ENCODE measurements at places on chromosomes 1 and 21.
A peak's percentile ranks its signal among the peaks of the same experiment; 100 is the strongest.

GRCh38 chr1:51926171-51926812, 47.8 kb upstream of the NRDC start:
- DNase-seq, result no peak

- DNase-seq, result no peak
Measured at GRCh38 chr1:157142765-157143423, 4.7 kb upstream of the ETV3 start.

GRCh38 chr1:43484367-43484766, 30.6 kb upstream of the HYI start:
- DNase-seq, result no peak

GRCh38 chr1:108000184-108000583, 35.2 kb upstream of the VAV3 start:
- DNase-seq, result no peak

DNA sequence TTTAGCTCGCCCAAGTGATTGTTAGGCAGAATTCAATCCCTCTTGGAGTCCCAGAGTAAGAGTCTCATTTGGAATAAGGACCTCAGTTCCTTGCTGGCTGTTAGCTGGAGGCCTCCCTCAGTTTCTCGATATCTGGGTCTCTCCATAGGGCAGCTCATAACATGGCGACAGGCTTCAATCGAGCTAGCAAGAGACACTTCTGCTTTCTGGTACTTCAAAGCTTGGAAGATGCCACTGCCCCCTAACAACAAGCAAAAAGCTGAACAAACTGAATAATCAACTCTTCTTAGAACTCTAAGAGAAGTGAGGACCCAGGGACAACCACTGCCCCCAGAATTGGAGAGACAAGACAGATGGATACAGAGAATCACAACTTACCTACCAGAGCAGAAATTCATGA, 86.2 kb downstream of the TEX35 start:
- DNase-seq, result no peak

DNA sequence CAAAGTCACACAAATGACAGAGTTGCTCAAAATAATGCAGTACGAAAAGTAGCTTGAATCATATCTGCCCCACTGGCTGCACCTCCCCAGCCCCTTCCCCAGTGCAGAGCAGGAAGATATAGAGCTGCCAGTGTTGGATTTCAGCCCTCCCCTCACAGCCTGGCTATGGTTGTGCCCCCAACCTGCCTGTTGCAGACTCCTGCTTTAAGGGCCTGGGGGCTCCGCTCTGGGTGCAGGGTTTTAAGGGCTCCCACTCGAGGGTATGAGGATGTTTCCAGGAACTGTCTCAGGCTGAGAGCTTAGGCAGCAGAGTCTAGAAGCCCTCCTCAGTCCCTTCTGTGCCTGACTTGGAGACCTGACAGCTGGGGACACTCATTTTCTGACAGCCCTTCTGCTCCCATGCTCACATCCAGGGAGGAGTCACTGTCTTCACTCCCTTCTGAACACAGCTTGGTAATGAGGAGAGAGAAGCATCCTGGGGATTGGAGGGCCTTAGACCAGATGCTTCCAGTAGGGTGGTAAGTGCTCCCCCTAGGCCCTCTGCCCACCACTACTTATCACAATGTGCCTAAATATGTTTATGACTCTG, 4.6 kb downstream of the S100A9 start:
- DNase-seq, result no peak

GRCh38 chr1:84282780-84283333, 18.7 kb upstream of the SAMD13 start:
- no peak for DNase-seq

DNA sequence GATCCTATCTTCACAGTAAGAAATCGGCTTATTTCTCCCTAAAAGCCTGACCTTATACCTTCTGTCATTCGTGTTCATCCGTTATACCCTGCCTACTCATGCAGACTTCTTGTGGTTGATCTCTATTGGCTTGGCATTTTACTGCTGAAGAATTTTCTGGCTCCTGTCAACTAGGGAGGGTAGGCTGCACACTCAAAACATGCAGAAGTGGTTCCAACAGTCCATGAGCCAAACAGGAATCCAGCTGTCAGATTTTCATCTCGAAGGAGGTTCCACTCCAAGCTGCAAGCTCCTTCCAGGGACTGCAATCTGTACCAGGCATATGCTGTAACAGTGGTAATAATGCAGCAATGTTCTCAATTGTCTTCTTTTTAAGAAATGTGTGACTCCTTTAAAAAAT, 10.1 kb downstream of the DNAJC11 start:
- DNase-seq, result no peak

GRCh38 chr21:31449921-31450535, 106.0 kb upstream of the TIAM1 start:
- DNase-seq, result no peak

DNA sequence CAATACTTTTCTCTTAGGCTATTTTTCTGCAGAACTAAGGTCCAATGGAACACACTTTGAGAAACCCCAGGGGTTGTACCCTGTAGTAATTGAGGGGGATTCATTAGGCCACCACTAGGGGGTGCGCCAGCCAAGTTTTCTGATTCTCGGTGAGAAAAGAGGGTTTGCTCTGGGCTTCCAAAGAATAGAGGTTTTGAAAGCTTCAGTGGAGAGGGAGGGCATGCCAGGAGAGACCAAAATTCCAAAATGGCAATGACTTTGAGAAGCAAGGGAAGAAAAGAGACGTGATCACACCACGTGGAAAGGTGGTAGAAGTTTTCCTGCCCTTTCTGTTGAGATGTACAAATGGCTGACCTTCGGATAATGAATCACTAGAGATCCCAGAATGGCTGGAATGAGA, 323.3 kb downstream of the RPS6KC1 start:
- DNase-seq, result peak; percentile 35

DNA sequence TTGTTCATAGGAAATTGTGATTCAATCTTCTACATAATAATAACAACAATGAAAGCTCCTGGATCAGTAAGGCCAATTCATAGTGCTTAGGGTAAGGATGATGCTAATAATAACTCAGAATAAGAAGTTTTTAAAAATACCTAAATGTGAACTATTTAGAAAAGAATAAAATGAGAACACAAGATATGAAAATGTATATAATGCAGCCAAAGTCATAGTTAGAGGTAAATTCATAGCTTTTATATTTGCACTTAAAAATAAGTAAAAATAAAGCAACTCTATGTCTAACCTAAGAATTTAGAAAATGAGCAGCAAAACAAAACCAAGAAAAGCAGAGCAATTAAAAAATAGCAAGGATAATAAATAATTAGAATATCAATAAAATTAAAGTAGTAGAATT, 43.5 kb upstream of the JUN start:
- DNase-seq, result no peak

Data from activated T-cell treated with anti-CD3 and anti-CD28 coated beads for 24 hours (primary cell).